Naive thymus-derived CD8-positive, alpha-beta T cell (primary cell): ENCODE measurements at places on chromosomes 12 and 14. TPM values are rescaled to one million over a fixed set of nuclear protein-coding genes. Genes with fewer than 3 reads are reported as not detected.

Gene TPI1
- 163 TPM for total RNA-seq

DNA sequence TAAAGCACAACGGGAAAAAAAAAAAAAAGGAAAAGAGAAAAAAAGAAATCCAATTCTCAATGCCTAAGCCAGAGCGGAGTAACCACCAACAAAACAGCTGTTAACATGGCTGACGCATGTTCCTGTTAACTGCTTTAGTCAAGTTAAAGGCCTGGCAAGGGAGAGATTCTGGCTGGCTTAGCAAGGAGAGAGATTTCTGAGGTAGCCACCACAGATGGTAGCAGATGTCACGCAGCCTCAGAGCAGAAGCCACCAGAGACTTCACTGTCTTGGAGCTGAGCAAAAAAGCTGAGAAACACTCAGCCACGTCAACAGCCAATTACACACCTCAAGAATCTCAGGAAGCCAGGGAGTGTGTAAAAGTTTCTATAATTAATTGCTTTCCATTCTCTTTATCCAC is 87.1 kb downstream of the TMCC3 start:
- DNase-seq = no peak

- no peak for DNase-seq
Measured at GRCh38 chr14:89936654-89937185, 17.8 kb downstream of the EFCAB11 start.

- DNase-seq = peak; percentile 49
Measured at GRCh38 chr14:68285421-68286179, 466.0 kb downstream of the RAD51B start.

- no peak for DNase-seq
Measured at GRCh38 chr12:53182903-53183302, 2.2 kb upstream of the CSAD start.

DNA sequence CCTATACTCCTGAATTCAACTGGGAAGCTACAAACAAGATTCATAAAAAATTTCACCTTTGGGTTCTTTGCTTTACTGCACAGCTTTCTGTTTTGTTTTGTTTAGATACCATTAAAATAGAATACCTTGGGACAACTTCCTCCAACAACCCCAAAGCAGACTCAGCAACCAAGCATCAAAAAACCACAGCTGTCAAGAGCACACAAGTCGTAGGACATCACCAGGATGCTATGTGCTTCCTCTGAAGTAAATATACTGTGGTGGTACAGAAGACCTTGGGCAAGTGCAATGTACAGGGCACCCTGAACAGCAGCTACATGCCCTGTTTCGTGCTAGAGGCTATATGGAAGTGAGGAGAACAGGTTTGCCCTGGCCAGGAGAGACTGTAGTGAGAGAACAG is 359.3 kb downstream of the BCL11B start:
- peak; percentile 60 for DNase-seq

DNA sequence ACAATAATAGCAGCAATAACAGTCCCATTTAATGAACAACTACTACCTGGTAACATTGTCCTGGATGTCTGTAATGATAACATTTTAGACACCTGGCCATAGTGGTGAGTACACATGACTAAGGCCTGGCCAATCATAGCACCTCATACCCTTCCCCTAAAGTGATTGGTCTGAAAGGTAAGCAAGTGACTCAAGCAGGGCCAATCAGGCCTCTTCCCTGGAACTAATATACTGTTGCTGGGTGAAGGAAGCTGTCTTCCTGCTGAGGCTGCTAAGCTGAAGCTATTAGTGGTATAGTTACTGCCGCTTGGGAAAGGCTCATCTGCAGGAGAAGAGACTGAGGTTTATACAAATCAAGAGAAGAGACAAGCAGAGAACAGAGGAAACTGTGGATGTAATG is 18.7 kb upstream of the NOS1 start:
- DNase-seq = no peak

- no peak for DNase-seq
Measured at GRCh38 chr12:59322473-59322872, 273.4 kb upstream of the SLC16A7 start.

Gene NEUROD4
- not detected for total RNA-seq

- DNase-seq = no peak
Measured at GRCh38 chr14:54105406-54105805, 148.8 kb upstream of the BMP4 start.

DNA sequence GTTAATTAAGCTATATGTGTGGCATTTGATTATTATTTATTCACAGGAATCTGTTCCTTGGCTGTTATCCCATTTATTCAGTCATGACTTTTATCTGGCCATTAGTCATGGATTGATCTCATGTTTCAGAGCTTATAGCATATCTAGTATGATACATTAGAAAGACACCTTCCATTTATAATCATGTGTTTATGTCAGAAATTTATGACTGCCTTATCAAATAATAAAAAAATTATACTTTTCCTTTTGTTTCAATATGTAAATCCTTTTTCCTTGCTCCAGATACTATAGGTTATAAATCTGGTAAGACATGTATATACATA is 248.0 kb upstream of the PDE3A start:
- no peak for DNase-seq
